ENCODE measurements at places on chromosomes 6 and 20.

DNA sequence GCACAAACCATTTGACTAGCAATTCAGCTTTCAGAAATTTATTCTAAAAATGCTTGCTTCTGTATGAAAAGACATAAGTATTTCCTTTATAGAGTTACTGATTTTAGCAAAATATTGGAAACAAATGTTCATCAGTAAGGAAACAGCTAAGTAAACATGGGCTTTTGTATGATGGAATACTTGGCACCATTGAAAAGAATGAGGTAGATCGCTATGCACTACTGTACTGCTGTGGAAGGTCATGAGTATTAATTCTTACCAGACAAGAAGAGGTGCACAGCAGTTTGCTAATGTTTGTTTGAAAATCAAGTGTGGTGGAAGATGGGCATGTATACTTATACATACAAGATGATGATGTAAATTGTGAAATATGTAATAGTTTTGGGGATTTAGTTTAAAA, 73.0 kb downstream of the FARS2 start:
- DNase-seq: no peak
- H3K27me3 ChIP-seq: no peaks in the 10 kb centered on the region
- H3K27ac ChIP-seq: no peak overlapping the region
- peaks cover 11% of the 10 kb centered on the region for H3K4me1 ChIP-seq
- H3K36me3 ChIP-seq: no peaks in the 10 kb centered on the region

DNA sequence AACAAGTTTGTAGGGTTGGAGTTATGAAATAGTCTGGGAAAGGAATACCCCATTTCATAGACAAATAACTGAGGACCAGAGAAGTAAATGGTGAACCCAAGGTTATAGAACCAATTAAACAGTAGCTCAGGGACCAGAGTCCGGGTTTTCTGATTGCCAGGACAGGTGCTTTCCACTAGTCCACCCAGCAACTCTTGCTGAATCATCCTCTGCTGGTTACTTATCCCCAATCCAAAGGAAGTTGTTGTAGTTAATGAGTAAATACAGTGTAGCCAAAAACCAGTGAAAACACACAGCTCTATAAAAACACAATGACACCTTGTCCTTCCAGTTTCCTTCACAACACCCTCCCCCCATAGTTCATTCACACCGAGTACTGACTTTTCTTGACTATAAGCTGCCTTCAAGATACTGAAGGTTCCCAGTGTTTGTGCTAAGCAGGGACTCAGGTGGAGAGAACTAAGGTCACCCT, 766 bp upstream of the TINAG start:
- no peaks in the 10 kb centered on the region for H3K4me1 ChIP-seq
- H3K27ac ChIP-seq: no peak overlapping the region
- H3K4me3 ChIP-seq: no peak overlapping the region
- H3K27me3 ChIP-seq: no peaks in the 10 kb centered on the region

- no peaks in the 10 kb centered on the region for H3K27me3 ChIP-seq
- no peak overlapping the region for H3K27ac ChIP-seq
- no peak overlapping the region for H3K4me3 ChIP-seq
- no peak for DNase-seq
- H3K4me1 ChIP-seq: peaks cover 10% of the 10 kb centered on the region
These were observed 13.7 kb downstream of the TAB2 start for GRCh38 chr6:149331043-149331807.

GRCh38 chr6:146289816-146290588, 253.6 kb upstream of the RAB32 start:
- H3K27ac ChIP-seq: no peak overlapping the region
- DNase-seq: no peak

GRCh38 chr6:158970640-158971275, 29.2 kb downstream of the RSPH3 start:
- H3K27ac ChIP-seq: no peak overlapping the region
- peaks cover 48% of the 10 kb centered on the region for H3K36me3 ChIP-seq
- DNase-seq: no peak
- H3K27me3 ChIP-seq: no peaks in the 10 kb centered on the region
- no peak overlapping the region for H3K4me3 ChIP-seq

DNA sequence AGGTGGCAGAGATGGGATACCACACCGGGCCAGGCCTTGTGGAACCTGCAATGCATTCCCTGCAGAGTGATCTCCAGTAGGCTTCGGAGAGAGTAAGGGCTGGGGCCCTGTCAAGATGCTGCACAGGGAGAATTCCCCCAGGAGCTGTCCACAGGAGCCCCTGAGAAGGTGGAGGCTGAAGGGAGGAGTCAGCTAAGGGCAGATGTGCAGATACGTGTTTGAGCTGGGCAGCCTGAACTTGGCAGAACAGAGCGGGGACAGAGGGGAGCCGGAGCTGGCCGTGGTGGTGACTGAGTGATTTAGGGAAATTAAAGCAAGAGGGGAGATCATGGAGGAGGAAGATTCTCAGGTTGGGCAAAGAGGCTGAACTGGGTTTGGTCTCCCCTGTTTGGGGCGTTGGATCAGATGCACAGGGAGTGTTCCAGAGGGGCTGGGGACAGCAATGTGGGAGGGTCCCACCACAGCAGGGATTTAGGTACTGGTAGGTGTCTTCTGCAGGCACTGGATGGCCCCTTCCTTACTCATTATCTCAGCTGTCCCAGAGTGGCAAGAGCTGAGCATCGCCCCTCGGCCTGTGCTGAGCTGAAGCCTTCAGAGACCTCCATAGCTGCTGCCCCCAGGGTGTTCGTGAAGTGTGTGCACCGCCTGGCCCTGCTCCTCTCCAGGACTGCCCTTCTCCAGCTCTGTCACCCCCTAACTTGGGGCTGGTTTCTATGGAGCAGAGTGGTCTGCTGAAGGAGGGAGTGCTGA, 3.8 kb upstream of the NCR2 start:
- no peaks in the 10 kb centered on the region for H3K36me3 ChIP-seq
- no peak overlapping the region for H3K4me3 ChIP-seq
- H3K27ac ChIP-seq: no peak overlapping the region
- H3K27me3 ChIP-seq: no peaks in the 10 kb centered on the region

- peaks cover 18% of the 10 kb centered on the region for H3K4me1 ChIP-seq
- H3K36me3 ChIP-seq: no peaks in the 10 kb centered on the region
- no peaks in the 10 kb centered on the region for H3K27me3 ChIP-seq
- no peak overlapping the region for H3K4me3 ChIP-seq
- no peak for DNase-seq
These were observed 5.3 kb downstream of the SNAI1 start for GRCh38 chr20:49987868-49988690.

- no peak for DNase-seq
- H3K4me3 ChIP-seq: no peak overlapping the region
- no peaks in the 10 kb centered on the region for H3K27me3 ChIP-seq
- H3K27ac ChIP-seq: no peak overlapping the region
- H3K36me3 ChIP-seq: no peaks in the 10 kb centered on the region
These were observed 16.7 kb downstream of the CALHM5 start for GRCh38 chr6:116528133-116528532.

- H3K4me3 ChIP-seq: no peak overlapping the region
- H3K27ac ChIP-seq: no peak overlapping the region
- no peaks in the 10 kb centered on the region for H3K4me1 ChIP-seq
- H3K36me3 ChIP-seq: no peaks in the 10 kb centered on the region
These were observed 57.9 kb downstream of the GJA10 start for GRCh38 chr6:89952105-89952671.

GRCh38 chr6:145784683-145785082, 29.9 kb downstream of the FBXO30 start:
- no peak for DNase-seq
- H3K36me3 ChIP-seq: peaks cover 9% of the 10 kb centered on the region
- no peaks in the 10 kb centered on the region for H3K4me1 ChIP-seq
- no peak overlapping the region for H3K4me3 ChIP-seq
- no peaks in the 10 kb centered on the region for H3K27me3 ChIP-seq

GRCh38 chr20:14860410-14860814, 523.0 kb upstream of the FLRT3 start:
- no peaks in the 10 kb centered on the region for H3K36me3 ChIP-seq
- H3K27ac ChIP-seq: no peak overlapping the region
- no peaks in the 10 kb centered on the region for H3K4me1 ChIP-seq
- H3K4me3 ChIP-seq: no peak overlapping the region
- DNase-seq: no peak

GRCh38 chr6:123036648-123037047, 40.6 kb downstream of the CLVS2 start:
- no peak overlapping the region for H3K27ac ChIP-seq
- no peaks in the 10 kb centered on the region for H3K4me1 ChIP-seq
- H3K4me3 ChIP-seq: no peak overlapping the region
- no peaks in the 10 kb centered on the region for H3K36me3 ChIP-seq
- no peak for DNase-seq

DNA sequence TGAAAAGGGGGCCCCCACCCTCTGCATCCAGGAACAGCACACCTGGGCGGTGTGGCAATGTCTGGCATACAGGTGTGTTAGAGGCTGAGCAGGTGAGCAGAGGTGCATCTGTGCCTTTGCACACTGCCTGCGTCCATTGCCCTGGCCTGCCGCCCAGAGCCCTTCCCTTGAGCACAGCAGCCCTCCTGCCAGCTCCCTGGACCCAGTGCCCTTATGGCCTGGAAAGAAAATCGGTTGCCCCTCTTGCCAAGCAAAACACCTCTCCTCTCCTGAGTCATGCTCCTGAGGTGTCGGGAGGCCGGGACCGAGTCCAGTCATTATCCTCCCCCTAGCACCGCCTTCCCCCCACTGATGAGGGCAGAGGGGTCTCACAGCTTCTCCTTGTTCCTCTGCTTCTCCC, 259.9 kb downstream of the SMOC2 start:
- no peak for DNase-seq
- H3K4me1 ChIP-seq: no peaks in the 10 kb centered on the region
- H3K27me3 ChIP-seq: no peaks in the 10 kb centered on the region
- no peak overlapping the region for H3K27ac ChIP-seq
- H3K36me3 ChIP-seq: no peaks in the 10 kb centered on the region
- no peak overlapping the region for H3K4me3 ChIP-seq

Measured in esophagus squamous epithelium (tissue), 5 donors.